ENCODE measurements at places on chromosomes 3 and 15.

DNA sequence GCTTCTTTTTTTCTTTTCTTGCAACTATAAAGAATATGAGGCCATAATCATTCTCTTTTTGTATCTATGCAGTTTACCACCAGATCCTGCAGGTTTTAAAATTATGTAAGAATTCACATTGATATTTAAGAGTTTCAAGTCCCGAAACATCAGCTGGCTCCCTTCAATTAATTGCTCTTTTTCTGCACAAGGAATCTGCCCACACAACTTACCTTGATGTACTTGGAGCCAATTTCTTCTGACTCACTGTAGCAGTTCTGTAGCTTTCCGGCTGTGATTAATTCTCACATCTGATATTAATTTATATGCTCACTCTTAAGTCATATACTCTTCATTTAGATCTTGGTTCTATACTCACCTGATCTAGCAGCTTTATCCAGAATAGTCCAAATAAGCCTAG, 781.8 kb downstream of the CADM2 start:
- DNase-seq = no peak

DNA sequence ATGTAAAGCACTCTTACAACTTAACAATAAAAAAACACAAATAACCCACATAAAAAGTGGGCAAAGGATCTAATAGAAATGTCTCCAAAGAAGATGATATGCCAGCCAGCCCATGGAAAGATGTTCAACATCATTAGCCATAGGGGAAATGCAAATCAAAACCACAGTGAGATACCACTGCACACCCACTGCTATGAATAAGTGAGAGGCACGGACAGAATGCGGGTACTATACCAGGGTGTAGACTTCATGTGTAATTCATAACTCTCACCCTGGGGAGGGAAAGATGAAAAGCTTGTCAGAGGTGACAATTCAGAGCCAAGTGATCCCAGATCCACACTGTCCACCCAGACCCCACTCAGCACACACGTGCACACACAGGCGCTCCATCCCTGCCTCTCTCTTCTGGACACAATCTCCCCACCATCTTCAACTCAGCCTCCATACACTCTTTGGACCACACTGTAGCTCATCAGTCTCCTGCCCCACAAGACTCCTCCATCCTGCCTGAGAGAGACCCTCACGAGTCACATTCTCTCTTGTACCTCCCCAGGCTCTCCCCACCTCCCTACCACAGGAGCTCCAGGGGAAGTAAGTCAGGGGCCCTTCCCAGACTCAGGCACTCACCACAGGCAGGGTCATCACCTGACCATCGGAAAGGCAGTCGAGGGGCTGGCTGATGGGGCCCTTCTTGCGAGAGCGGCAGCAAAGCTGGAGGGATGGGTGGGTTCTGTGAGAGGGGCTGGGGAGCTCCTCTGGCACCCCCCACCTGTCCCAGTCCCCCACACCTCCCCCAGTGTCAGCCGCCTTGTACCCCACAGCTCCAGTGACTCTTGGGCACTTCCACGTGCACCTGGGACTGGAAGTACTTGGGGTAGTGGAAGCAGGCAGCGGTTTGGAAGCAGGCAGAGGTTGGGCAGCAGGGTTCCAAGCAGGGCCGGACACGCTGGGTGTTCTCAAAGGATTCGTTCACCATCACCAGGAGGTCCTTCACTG, 21.3 kb downstream of the PLA2G4E start:
- DNase-seq = no peak

DNA sequence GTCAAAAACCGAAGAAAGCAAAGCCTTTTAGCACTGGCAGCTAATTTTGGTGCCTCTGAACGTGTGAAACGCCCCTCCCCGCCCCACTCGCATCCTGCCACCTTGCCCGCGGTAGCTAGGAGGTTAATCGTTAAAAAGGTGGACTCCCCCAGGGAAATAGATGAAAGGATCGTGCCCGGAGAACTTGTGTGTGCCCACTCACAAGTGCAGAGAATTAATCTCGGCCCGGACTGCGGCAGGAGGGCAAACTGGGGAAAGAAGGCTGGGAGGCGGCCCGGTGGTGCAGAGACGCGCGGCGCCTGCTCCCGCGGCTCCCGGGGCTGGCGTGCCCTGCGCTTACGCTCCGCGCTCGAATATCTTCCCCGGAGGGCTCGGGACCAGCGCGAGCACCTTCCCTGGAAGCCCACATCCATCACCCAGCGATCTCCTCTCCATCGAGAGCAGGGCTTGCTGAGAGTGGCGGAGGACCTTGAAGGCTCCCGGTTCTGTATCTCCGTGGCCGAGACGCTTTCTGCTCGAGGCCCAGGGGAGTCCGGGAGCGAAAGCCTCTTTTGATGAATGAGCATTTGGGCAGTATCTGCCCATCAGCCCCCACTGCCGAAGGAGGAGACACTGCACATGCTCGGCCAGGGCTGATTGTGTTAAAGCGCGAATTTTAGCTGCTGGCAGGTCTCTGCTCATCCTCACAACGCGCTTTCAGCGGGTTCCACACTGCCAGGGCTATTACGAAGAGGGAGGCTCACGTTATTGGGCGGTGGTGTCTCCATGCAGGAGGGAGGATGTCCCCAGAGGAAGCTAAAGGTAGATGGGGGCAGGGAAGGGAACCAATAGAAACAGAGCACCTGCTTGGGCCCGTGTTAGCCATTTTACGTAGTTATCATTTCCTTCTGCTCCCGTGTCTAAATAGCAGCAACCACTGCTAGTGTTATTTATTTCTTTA, 1.3 kb upstream of the SPTSSB start:
- peak; percentile 28 for DNase-seq

DNA sequence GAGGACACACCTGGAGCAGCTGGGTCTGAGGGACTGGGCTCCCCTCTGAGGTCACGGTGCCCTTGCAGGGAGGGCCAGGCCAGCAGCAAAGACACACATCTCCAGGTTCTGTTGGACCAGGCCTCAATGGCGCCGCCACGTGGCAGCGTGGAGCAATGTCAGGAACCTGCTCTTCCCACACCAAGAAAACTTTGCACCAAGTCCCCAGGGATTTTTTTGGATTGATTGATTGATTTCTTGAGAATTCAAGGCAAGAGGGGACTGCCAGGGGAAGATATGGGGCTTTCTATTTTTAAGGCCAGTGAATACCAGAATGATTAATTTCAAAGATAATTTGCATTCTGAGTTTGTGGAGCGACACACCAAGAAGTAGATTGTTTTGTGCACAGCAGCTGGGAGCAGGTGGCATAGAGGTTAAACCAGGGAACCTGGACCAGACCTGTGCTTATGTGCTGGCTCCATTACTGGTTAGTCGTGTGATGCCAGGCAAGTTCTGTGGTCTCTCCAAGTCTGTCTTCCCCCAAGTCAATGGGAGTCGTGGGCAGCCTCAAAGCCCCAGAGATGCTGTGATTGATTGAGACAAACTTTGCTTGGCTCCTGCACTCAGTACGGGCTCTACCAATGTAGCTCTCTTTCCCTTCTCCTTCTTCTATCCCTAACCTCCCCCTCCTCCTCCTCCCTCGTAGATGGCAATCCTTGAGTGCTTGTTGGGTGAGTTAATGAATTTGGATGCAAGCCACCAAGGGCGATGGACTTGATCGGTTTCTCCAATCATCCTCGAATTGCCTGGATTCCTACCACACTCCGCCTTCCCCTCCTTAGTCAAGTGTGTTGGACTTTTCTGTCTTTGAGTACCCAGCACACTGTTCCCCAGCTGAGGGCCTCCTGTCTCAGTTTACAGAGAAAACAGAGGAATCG, 96.2 kb upstream of the TRPM1 start:
- DNase-seq = no peak

DNA sequence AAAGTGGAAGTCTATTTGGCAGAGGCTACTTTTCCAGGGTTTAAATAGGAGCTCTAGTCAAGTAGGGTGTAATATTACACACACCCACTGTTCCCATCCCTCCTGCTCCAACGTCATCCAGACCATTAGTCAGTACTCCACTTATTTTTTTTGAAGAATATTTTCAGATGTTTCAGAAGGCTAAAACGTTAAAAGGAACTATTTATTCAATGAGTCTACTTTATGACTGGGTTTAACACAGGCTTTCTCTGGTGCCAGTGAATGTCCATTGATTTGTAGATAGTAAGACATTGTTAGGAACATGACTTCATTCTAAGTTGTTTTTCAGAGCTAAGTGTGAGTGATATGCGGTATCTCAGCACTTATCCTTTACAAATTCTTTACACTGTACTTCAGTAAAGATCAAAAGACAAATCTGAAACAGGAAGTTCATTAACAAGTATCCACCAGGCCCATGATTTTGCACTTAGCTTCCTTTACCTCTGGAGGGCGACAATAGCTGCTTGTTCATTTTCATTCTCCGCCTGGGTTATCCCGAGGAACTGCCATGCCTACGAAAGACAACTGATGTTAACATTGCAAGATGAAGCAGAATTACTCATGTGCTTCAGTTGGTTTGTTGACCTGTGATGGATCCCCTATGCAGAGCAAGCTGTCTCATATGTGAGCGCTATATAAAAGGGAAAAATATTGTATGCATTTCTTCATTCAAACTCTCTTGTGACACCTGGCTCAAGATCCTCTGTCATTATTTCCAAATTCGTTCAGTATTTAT, 158.7 kb downstream of the USP13 start:
- peak; percentile 52 for DNase-seq

DNA sequence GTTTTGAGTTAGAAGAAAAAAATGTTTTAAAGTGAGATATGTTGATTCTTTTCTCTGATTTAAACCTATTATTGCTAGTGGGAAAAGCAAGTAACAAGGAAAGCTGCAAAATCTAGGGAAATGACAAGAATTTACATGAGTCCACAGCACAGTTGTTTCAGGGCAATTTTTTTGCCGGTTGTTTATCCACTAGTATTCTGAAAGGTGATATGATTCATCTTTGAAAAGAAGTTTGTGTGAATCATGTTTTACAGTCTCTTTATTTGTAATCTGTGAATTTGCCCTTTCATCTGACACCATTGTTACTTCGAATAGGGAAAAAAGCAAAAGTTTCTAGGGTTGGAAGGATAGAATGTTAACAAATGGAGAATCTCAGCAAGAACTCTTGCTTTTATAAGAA, 894.7 kb downstream of the OTOL1 start:
- no peak for DNase-seq

DNA sequence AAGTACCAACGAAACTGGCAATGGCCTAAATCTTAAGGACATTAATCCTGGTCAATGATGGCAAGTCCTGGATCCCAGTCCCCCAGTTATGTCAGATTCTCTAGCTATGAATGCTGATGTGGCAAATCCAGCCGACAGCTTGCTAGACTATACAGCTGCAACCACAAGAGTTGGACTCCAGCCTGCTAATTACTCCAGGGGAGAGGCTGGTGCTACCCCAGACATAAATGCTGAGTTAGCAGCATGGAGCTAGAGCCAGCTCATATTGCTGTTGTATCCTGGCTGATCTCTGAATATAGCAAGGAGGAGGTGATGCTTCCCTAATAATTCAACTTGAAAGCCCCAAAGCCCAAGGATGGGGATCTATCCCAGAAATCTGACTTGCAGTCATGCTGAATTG, 207.1 kb downstream of the LRRN1 start:
- no peak for DNase-seq

- DNase-seq = peak; percentile 45
Observed at GRCh38 chr3:71725271-71725991, at the start of gene EIF4E3. EIF4E3 (minus strand) TSS chr3:71725402; CDS start chr3:71725367, 35 bp downstream.

DNA sequence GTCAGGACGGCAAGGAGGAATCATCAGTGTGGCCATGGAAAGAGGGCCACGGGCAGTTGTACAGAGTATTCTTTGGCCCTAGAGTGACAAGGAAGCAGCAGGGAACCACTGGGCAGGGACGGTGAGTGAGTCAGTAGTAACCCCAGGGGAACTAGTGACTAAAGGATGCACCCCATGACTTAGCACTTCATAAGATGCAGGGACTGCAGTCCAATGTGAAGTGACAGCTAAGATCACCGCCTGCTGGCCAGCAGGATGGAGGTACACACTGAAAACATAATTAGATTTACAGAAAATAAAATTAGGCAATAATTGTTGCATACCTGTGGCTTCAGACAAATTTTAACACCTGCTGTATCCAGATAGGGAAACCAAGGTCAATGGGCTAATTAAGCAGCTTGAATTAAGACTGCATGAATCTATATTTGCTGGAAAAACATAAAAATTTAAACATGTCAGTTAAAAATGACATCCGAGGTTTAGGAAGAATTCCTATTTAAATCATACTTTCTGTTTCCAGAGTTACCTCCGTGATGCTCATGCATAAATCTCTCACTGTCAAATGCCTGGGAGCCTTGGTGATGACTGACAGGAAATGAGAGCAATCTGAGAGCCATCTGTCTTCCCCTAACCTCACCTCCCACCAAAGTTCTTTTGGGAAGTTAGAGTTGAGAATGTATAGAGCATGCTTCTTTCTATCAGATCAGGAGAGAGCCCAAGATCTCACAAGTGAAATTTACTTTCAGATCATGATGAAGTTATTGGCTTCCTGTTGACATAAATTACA, 56.5 kb downstream of the DCLK3 start:
- no peak for DNase-seq

DNA sequence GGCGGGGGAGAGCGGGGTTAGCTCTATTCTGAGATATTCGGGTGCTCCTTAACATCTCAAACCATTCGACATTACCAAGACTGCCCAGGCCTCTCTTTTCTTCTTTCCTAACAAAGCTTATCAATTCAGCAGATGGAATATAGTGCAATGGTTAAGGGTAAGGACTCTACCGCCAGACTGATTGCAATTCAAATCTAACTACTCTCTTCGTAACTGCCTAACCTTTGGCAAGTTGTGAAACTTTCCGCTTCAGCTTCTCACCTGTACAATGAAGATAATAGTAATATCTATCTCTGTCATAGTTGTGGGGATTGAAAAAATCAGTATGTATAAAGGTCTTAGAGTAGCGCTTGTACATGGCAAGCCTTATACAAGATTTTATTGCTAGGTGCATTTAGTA, 972 bp downstream of the UBA5 start:
- peak; percentile 75 for DNase-seq

GRCh38 chr3:141854599-141854998, 21.8 kb upstream of the ATP1B3 start:
- DNase-seq = no peak

GRCh38 chr3:56942523-56942922, 117.9 kb upstream of the SPATA12 start:
- no peak for DNase-seq

- no peak for DNase-seq
Observed at GRCh38 chr15:90760661-90761232, 43.6 kb downstream of the BLM start.

GRCh38 chr3:141106842-141107241, 55.7 kb downstream of the SPSB4 start:
- no peak for DNase-seq

GRCh38 chr3:53426918-53427317, 67.5 kb upstream of the CACNA1D start:
- no peak for DNase-seq

DNA sequence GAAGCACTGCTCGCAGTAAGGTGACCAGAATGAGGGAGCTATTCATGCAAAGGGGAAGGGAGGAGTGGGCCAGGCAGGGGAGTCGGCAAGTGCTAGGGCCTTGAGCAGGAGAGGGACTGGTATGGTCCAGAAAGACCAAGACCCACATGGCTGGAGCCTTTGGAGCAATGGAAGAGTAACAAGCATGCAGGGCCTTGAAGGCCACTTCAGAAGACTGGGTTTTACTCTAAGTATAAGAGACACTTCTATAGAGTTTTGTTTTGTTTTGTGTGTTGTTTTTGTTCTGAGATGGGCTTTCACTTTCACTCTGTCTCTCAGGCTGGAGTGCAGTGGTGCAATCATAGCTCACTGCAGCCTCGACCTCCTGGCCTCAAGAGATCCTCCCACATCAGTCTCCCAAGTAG, 42.0 kb downstream of the BFSP2 start:
- peak; percentile 18 for DNase-seq

- no peak for DNase-seq
Observed at GRCh38 chr15:43991206-43991605, 164.4 kb downstream of the WDR76 start.

Measured in small intestine (tissue), 16 donors.